Germinal center (tissue), 1 donor: ENCODE measurements at places on chromosomes 5 and 9.

GRCh38 chr5:139228201-139228803 lies 30.1 kb upstream of the SIL1 start:
- no peak for DNase-seq

- no peak for DNase-seq
These were observed 104.3 kb downstream of the PHF2 start for GRCh38 chr9:93680443-93681268.

DNA sequence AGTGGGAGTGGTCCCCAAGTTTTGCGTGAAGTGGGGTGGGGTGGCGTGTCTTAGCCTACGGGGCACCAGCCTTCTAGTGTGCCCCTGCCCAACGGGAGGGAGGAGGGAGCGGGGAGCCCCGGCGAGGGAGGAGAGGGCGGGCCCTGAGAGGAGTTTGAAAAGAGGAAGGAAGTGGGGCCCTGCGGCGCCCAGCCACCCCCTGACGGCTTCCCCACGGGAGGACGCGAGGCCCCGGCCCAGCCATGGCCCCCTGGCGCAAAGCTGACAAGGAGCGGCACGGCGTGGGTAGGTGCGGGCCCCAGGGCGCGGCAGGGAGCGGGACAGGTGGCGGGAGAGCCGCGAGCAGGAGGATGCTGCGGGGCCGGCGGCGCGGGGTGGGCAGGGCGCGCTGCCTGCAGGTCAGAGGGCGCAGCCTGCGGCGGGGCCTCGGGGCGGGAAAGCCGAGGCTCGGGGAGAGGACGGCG lies at the start of gene DOCK2:
DOCK2 (plus strand) TSS at position 191 of the 464 bp plus-strand sequence; CDS start at position 243, 52 bp downstream.
- peak; percentile 87 for DNase-seq

DNA sequence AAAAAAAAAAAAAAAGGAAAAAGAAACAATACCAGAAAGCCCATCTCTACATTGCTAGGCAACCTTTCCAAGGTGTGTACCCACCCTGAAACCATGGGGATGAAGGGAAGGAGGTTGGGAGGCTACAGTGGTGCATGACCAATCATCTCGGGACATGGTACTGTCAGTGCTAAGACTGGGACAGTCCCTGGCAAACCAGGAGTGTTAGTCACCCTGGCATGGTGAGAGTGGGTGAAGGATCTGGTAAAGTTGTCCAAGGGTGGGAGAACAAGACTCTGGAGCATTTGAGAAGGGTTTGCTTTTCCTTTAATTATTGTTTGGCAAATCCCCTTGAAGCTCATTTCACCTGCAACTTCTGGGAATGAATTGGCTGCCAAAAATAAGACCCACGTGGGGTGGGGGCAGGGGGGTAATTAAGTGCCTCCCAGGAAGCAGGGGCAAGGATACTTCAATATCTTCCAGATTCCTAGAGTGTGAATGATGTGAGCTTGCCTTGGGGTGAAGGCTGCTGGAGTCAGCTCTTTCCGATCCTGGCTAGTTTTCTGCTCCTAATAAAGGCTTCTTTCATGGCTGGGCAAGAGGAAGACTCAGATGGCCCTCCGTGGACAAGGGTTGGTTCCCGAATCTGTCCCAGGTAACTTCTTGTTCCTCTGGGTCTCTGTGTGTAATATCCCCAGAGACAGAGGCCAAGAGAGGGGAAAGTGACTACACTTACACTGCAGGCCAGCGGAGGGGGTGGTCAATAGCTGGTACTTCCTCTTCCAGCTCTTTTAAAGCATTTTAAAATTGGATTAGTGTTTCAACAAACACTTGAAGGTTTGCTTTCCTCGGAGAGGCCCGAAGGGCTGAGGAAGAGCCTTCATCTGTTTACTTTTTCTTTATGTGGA lies 61.6 kb upstream of the SPRY4 start:
- DNase-seq = no peak

- DNase-seq = peak; percentile 47
These were observed 2.4 kb downstream of the ANXA6 start for GRCh38 chr5:151154931-151155774.

DNA sequence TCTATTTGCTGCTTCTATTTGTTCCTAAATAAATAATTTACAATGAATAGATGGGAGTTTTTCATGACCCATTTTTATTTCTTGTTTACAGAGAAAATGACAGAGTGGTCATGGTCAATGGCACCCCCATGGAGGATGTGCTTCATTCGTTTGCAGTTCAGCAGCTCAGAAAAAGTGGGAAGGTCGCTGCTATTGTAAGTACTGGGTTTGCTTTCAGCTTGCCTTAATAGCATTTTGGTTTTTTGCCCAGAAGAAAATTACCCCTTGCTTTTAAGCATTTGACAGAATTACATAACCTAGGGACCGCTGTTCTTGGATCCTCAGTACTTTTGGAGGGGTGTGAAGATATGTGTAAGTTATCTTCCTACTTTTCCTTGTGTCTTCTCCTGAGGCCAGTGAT lies 44.1 kb downstream of the TJP2 start:
- DNase-seq = no peak

- no peak for DNase-seq
These were observed 278.3 kb upstream of the PTGER4 start for GRCh38 chr5:40401284-40402006.

DNA sequence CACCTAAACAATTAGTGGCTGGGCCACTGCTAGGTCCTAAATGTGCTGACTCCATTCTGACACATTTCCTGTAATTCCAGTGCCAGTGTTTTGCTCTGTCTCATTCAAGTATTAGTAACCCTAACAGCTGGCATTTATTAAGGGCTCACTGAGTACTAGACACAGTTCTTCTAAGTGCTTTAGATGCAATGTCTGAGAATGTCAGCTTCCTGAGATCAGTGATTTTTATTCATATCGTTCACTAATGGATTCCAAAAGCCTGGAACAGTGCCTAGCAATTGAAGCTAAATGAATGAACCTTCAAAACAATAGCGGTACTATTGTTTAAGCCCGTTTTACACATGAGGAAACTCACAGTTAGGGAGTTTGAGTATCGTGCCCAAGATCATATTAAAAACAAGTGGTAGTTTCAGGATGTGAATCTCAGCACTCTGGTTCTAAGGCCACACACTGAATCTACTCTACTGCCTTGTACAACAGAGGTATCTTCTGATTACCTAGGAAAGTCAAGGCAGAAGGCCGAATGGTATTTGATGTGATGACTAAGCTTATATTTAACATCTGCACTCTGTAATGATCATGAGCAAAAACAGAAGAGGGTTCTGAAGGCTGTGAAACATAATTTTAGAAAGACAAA lies 304.0 kb downstream of the PJA2 start:
- no peak for DNase-seq

DNA sequence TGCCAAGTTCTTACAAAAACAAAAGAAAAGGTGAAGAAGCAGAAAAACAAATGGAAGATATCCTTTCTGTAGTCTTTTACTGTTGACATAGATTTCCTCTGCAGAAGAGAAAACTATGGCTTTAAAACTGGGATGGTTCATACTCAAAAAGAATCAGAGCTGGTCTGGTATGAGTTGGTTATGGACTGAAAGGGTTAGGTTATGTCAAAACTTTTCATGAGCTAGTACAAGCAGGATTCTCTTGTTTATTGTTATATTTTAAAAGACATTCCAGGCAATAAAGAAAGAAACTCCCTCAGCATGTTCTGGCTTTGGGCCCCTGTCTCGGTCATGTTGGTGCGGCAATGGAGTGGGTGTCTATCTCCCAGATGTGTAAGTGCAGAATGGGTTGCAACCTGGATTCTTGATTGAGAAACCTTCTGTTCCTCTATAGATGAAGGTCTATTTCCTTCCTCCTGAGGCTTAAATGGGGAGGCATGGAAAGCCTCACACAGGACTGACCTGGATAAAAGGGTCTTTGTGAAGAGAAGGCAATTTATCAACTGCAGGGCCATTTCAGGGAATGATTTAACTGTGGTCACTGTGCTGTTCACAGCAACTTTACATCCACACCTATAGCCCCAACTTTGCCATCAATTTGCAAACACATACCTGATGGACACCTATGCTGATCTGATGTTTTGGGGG lies 209.6 kb upstream of the TNC start:
- DNase-seq = no peak

DNA sequence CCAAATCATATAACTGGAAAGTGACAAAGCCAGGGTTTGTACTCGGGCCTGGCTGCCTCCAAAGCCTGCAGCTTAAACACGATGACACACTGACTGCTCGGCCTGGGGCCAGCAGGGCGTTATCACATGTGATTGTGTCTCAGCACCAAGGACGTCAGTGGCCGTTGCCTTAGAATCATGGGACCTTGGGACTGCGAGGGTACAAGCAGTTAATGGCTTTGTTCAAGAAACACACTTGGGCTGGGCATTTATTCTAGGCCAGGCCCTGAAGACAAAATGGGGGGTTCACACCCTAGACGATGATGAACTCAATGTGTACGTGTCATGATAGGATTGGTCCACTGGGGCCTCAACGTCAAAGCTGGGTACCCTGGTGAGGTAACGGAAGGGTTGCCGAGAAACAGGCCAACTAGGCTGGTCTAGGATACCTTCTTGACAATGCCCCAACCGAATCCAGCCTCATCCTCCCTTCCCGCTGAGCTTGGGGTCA lies 13.0 kb downstream of the SH3PXD2B start:
- DNase-seq = no peak

GRCh38 chr5:137114529-137114928 lies 384.6 kb downstream of the SPOCK1 start:
- DNase-seq = no peak

GRCh38 chr5:176912115-176912514 lies 13.0 kb upstream of the HK3 start:
- DNase-seq = no peak

- DNase-seq = no peak
These were observed 77.8 kb downstream of the COL15A1 start for GRCh38 chr9:99021512-99021911.

DNA sequence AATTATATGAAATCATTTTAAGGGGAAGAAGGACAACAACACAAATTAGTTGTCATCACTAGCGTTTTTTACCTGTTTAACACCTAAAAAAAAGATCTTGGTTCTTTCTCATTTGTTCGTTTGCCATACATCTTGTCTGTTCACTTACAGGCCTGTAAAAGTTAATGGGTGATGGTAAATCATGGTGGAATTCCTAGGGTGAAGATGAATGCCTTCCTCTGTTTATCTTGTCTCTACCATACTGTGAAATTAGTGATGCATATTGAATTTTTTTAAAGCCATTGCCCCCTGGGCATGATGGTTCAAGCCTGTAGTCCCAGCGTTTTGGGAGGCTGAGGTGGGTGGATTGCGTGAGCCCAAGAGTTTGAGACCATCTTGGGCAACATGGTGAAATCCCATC lies 46.6 kb downstream of the LRRTM2 start:
- DNase-seq = no peak

GRCh38 chr9:16321461-16322119 lies 548.9 kb downstream of the BNC2 start:
- DNase-seq = no peak

GRCh38 chr5:153504726-153505125 lies 14.3 kb downstream of the GRIA1 start:
- no peak for DNase-seq

- no peak for DNase-seq
These were observed 60.1 kb upstream of the SPATA31C2 start for GRCh38 chr9:88198341-88198807.

DNA sequence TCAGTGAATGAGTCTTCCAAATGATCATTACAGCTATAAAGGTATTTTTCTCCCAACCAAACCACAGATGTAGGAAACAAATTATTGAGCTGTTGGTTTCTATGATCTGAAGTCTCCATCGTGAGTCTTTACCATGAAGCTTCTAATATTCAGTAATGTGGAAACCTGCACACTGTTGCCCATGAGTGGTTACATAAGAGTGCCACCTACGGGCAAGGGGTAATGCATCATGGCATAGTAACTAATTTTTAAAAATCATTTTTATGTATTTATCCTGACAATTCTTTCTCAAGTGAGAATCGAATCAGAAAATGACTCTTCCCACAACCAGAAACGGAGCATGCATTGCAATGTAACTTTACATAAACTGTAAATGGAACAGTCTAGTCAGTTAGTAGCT lies 282.5 kb upstream of the SMARCA2 start:
- no peak for DNase-seq

GRCh38 chr5:74369173-74369572 lies 271.4 kb downstream of the ENC1 start:
- DNase-seq = no peak

- DNase-seq = no peak
These were observed 297.7 kb upstream of the CD180 start for GRCh38 chr5:67494186-67494855.
